Neuronal stem cell (in vitro differentiated cells): ENCODE measurements at places on chromosomes 6 and 20.

GRCh38 chr20:62401331-62401779 lies 5.7 kb downstream of the CABLES2 start:
- no peaks in the 10 kb centered on the region for H3K27me3 ChIP-seq
- no peak overlapping the region for H3K27ac ChIP-seq
- peaks cover 7% of the 10 kb centered on the region for H3K36me3 ChIP-seq
- no peak for DNase-seq
- peaks cover 10% of the 10 kb centered on the region for H3K4me1 ChIP-seq

DNA sequence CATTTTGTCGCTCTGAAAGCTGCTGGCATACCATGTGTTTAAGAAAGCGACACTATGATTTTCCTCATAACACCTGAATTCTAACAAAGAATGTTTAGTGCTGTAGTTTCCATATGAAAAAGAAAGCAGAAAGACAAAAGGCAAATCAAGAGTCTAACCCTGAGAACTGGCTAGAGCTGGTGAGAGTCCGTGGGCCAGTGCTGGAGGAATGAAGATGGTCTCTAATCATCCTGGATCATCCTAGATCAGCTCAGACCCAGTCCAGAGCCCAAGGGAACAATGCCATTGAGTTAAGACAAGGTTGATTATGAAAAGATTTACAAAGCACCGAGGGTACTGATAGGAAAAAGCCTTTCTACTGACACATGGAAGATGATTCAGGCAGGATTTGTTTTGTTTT lies 73.0 kb upstream of the MYLIP start:
- no peaks in the 10 kb centered on the region for H3K36me3 ChIP-seq
- H3K4me1 ChIP-seq: no peaks in the 10 kb centered on the region

- DNase-seq: no peak
- no peaks in the 10 kb centered on the region for H3K36me3 ChIP-seq
- H3K4me1 ChIP-seq: peaks cover 2% of the 10 kb centered on the region
Observed at GRCh38 chr20:37573626-37574198, 46.0 kb upstream of the BLCAP start.

- H3K4me1 ChIP-seq: no peaks in the 10 kb centered on the region
- peaks cover 9% of the 10 kb centered on the region for H3K36me3 ChIP-seq
- DNase-seq: no peak
- H3K4me3 ChIP-seq: no peak overlapping the region
Observed at GRCh38 chr6:157211603-157212455, 111.5 kb downstream of the TMEM242 start.

GRCh38 chr6:159044899-159045727 lies at the start of gene TAGAP:
Gene TAGAP (minus strand): TSS chr6:159044991. CDS start chr6:159044146, 845 bp downstream.
- no peaks in the 10 kb centered on the region for H3K4me1 ChIP-seq
- no peaks in the 10 kb centered on the region for H3K36me3 ChIP-seq
- no peak for DNase-seq

DNA sequence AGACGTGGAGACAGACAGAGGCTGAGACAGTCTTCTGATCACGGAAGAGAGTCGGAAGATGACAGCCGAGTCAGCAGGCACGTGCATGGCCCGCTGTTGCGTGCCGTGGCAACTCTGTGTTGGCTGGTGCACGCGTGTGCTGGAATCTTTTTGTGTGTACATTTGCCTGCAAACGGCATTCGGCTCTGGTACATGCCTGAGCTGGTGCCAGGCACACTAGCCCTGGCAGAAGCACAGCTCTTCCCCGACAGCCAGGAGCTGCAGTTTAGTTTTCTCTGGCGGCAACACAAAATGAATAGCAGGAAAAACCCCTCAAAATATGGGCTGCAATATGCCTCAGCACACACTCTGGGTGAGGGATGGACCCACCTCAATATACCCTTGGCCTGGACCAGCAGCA lies 769 bp upstream of the PDYN start:
- no peaks in the 10 kb centered on the region for H3K36me3 ChIP-seq
- peaks cover 2% of the 10 kb centered on the region for H3K4me1 ChIP-seq
- no peak overlapping the region for H3K4me3 ChIP-seq
- H3K27me3 ChIP-seq: peaks cover 73% of the 10 kb centered on the region
- H3K27ac ChIP-seq: no peak overlapping the region

- DNase-seq: no peak
- H3K36me3 ChIP-seq: no peaks in the 10 kb centered on the region
- no peak overlapping the region for H3K4me3 ChIP-seq
Observed at GRCh38 chr6:11011787-11012234, 32.3 kb downstream of the ELOVL2 start.

GRCh38 chr20:24469116-24469893 lies at the start of gene SYNDIG1:
Gene SYNDIG1 (plus strand): TSS chr20:24469629. CDS start chr20:24543098, 73,469 bp downstream.
- H3K4me3 ChIP-seq: peak within 1 kb of the TSS; percentile 81
- peaks cover 2% of the 10 kb centered on the region for H3K4me1 ChIP-seq
- H3K27ac ChIP-seq: no peak within 1 kb of the TSS
- H3K36me3 ChIP-seq: no peaks in the 10 kb centered on the region
- H3K27me3 ChIP-seq: peaks cover 2% of the 10 kb centered on the region

DNA sequence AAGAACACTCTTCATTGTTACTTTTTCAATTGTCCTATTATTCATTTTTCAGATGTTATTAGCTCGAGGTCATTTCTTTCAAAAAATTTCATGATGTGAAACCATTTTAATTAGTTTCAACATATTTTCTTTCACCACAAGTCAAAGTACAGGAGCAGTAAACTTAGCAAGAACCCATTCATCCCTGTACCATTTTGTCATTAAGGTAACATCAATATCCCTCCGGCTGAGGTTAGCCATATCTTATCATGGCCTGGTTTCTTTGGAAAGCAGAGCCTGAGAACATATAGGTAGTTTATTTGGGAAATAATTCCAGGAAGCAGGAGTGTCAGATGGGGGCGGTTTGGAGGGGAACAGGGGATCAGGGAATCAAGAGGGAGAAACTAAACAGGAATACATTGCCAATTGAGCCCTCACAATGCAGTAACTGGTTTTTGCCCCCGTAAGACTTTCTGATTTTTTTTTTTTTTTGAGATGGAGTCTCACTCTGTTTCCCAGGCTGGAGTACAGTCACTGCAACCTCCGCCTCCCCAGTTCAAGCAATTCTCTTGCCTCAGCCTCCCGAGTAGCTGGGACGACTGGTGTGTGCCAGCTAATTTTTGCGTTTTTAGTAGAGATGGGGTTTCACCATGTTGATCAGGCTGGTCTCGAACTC lies 83.7 kb downstream of the MKKS start:
- no peaks in the 10 kb centered on the region for H3K27me3 ChIP-seq
- no peak for DNase-seq
- no peak overlapping the region for H3K27ac ChIP-seq
- no peaks in the 10 kb centered on the region for H3K36me3 ChIP-seq
- H3K4me3 ChIP-seq: no peak overlapping the region

GRCh38 chr20:58740356-58741308 lies 48.0 kb downstream of the NPEPL1 start:
- no peak for DNase-seq
- no peak overlapping the region for H3K4me3 ChIP-seq
- H3K27ac ChIP-seq: no peak overlapping the region
- no peaks in the 10 kb centered on the region for H3K4me1 ChIP-seq
- peaks cover 3% of the 10 kb centered on the region for H3K27me3 ChIP-seq
